NCI-H1092 (cell line): ENCODE measurements at places on chromosomes 5 and 9.

GRCh38 chr9:123929177-123929869 is 603 bp downstream of the DENND1A start:
- no peak for DNase-seq

DNA sequence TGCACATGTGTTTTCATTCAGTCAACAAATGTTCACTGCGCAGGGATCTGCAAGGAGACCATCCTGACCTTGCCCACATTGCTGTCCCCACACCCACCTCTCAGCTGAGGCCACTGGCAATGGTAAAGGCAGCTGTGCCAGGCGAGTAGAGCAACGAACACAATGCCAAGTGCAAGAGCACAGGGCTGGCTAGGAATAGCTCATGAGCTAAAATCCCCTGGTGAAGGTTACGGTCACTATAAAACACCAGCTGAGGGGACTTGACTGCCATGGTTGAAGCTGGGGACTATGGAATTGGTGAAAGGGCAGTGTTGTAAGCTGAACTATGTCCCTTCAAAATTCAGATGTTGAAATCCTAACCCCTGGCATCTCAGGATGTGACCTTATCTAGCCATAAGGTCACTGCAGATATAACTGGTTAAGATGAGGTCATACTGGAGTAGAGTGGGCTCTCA is 96.1 kb downstream of the OTULIN start:
- DNase-seq, result no peak

- DNase-seq, result no peak
Measured at GRCh38 chr9:136634904-136635303, 27.8 kb upstream of the EGFL7 start.

DNA sequence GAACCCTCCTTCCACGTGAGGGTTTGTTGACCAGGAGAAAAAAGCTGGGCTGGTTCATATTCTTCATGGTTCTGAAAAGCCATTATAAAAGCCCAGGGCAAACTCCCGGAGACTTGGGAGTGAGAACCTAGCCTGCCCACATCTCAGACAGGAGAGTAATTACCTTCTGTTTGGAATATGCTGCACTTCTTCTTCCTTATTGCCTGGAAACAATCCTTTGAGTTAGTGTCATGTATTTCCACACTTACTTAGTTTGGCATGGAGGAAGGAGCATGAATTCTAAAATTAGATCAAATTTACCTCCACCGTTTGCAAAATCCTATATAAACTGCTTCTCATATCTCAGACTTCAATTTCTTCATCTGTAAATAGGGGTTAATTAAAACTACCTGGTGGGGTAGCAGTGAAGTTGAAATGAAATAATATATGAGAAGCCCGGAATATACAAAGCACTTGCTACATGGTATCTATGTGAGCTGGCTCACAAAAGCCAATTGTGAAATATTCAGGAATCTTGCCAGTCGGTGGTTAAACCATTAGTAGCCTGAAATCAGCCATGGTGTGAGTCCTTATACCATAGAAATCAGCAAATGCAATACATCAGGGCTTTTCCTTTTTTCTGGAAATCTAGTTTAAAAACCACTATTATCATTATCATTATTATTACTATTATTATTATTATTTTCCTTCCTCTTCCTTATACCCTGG is 140.0 kb upstream of the RAD23B start:
- DNase-seq, result no peak

GRCh38 chr5:145680767-145681166 is 154.4 kb downstream of the PRELID2 start:
- no peak for DNase-seq

- no peak for DNase-seq
Measured at GRCh38 chr5:167850911-167851310, 440.5 kb upstream of the WWC1 start.

DNA sequence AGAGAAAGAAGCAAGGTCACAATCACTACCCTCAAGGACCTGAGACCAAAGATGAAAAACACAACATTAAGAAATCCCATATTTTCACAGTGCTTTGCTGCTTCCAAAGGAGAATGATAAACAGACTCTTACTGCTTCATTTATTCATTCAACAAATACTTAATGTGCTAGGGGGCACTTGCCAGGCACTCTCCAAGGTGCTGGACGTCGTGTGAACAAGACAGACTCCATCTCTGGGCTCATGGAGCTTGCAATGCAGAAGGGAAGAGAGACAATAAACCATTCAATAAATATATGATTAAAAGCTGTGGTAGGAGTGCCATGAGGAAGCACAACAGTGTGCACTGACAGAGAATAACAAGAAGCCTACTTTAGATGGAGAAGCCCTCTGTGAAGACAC is 327.7 kb downstream of the CDK5RAP2 start:
- no peak for DNase-seq

DNA sequence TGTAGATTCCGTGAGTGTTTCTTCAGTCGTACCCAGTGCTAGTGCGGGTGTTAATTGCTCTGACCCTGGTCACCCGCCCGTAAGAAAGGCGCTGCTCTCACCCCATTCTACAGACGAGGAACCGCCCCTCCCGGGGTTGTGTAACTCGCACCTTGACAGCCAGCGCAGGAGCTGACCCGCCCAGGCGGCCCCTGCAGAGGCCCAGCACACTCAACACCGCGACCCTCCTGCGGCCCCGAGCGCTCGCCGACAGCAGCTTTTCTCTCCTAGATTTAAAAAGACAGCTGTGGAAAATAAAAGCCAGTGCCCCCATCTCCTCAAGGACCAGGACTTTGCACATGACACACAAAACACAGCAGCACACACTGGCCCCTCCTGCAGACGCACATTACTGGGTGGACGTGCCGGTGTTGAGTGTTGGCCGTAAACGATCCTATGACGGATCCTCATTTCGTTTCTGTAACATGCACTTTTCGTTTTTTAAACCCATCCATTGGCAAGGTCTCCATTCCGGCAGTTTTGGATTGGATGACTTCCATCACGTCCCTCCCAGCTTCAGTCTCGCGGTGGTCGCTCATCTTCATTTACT is 22.9 kb downstream of the OR2V2 start:
- no peak for DNase-seq

- DNase-seq, result no peak
Measured at GRCh38 chr5:159504857-159505304, 174.6 kb upstream of the IL12B start.

- no peak for DNase-seq
Measured at GRCh38 chr5:1190837-1191239, 10.6 kb upstream of the SLC6A19 start.

DNA sequence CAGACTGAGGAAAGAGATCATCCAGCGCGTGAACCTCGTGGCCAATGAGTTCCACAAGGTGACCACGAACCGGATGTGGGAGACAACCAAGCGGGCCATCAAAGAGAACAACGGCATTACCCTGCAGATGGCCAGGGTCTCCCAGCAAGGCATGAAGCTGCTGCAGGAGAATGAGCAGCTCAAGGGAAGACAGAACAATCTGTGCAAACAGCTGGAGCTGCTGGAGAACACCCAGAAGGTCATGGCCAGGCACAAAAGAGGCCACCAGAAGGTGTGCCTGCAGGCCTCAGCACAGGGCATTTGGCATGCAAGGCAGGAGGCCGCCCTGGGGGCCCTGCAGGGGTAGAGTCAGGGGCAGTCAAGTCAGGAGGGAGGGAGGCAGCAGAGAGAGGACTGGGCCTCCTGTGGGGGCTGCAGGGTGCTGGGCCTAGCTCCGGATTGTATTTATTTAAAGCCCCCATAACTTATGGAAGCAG is 4.2 kb downstream of the PTRH1 start:
- DNase-seq, result no peak

DNA sequence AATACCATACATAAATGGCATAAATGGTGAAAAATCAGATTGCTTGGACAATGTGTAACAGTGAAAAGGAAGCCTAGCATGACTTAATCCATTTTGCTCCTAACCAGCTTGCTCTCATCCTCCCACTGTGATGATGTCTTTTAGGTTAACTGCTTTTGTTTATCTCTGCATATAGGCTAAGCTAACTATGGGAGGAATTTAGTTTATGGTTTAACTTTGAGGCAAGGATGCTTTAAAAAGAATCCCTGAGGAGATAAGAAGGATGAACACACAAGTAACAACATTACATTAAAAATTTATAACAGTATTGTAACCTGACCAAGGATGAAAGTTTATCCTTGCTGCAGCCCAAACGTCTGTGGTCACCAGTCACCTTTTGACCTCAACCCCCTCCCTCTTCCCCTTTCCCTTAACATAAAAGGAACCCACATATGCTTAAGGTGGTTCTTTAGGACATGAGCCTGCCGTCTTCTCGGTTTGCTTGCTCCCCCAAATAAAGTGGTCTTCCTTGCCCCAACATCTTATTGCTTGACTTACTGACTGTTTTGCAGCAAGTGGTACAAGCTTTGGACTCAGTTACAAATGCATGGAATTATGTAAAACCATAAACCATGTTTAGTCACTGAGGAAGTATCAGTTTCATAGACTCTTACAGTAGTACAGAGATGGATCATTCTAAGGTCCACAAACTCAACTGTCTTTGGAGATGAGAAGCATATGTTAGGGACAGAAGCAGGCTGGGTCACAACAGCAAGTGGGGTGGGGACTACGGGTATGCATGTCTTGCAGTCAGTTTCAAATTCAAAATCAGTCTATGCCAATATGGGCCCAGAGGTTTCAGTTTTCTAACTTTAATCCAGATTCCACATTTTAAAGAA is 31.3 kb downstream of the AGXT2 start:
- DNase-seq, result no peak

DNA sequence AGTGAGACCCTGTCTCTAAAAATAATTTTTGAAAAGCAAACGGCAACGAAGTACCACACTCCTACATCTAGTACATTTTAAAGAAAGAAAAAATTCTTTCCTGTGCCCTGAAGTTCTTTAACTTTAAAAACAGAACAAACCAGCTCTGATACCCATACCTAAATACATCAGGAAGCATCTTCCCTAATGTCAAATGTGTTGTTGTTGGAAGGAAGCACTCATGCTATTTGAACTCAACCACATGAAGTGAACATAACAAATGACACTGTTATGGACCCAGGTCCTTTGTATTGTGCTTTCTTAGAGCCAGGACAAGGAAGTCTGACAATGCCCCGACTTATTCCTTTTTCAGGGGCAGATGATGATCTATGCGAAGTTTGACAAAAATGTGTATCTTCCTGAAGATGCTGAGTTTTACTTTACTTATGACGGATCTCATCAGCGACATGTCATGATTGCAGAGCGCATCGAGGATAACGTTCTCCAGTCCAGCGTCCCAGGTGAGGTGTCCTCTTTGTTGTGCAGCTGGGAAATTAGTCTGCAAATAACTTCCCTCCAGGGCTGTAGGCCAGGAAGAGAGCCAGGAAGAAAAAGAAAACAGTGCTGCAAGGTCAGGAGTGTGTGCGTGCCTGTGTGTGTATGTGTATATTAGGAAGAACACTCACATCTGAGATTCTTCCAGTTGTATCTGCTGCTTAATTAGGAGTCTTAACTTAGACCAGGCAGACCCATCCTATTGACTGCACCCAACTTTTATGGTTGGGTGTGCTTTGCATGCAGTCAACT is 123.7 kb downstream of the ARHGEF28 start:
- no peak for DNase-seq

GRCh38 chr5:61186634-61187033 is 24.4 kb upstream of the SMIM15 start:
- DNase-seq, result no peak

GRCh38 chr9:114849450-114849849 is 43.6 kb upstream of the TNFSF15 start:
- no peak for DNase-seq

DNA sequence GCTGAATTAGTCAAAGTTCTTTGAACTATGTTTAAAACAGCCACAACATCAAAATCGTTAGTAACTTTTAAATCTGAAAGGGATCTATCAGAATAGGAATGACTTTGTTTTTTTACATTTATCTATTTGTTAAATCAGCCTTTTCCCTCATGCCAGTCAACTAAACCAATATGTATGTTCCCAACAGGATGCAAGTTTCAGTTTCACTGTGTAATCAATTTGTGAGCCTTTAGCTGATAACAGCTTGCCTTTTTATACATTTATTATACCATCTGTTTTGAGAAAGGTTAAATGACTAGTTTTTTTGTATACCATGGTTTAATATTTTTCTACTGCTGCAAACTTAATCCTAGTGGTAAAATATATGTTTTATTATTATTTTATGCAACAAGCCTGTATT is 8.9 kb downstream of the TMED7 start:
- no peak for DNase-seq

DNA sequence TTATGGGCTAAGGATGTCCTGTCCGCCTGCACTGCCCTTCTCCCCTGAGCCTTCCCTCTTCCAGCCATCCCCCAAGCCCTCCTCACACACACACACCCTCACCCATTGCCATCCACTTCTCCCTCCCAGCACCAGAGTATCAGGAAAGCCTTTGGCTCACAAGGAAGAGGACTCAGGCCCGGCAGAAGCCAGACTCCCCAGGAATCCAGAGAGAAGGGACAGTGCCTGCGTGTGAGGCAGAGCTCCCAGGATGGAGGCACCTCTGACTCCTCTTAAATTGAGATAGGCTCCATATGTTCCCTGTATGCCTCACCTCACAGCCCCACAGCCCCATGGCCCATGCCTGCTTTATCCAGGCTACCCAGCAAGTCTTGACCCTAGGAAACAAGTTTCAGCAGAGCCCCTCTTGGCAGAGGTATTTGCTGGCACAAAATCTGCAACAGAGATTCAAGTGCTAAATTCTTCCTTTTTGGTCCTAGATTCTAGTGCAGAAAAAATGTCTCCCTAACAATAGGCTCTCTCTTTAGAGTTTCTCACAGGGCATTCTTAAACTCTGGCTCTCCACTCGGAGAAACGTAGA is 761 bp downstream of the IL17B start:
- no peak for DNase-seq
